ENCODE measurements at places on chromosomes 7 and 10. TPM values are rescaled to one million over a fixed set of nuclear protein-coding genes. Genes with fewer than 3 reads are reported as not detected.

The TAF6 gene
- 62.8 TPM for total RNA-seq

DNA sequence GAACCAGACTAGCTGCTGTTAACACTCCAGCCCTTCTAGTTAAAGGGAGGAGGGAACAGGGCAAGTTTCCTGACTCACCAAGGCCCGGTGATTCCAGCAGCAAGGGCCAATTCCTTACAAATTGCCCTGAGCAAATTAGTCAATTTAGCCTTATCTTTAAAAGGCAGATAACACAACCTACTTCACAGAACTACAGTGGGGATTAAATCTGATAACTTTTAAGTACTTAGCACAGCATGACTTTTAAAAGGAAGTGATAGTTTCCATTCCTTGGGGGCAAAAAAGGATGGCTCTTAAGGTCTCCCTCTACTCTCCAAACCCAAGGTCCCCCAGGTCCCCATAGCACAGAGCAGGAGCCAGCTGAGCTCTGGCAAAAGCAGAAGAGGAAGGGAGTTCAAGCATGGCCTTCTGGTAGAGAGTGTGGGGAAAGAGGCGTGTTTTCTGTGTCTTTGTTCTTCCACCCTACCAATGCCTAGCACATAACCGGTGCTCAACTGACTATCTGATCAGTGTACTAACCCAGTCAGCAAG is 4.0 kb downstream of the CDCA7L start:
- peaks cover 40% of the 10 kb centered on the region for H3K4me1 ChIP-seq
- no peak overlapping the region for H3K27ac ChIP-seq
- no peak for DNase-seq
- no peaks in the 10 kb centered on the region for H3K27me3 ChIP-seq
- no peak overlapping the region for H3K4me3 ChIP-seq

The ITIH5 gene
- 0.39 TPM for total RNA-seq

- no peaks in the 10 kb centered on the region for H3K36me3 ChIP-seq
- no peaks in the 10 kb centered on the region for H3K4me1 ChIP-seq
Measured at GRCh38 chr10:128221117-128221516, 94.9 kb upstream of the MKI67 start.
